Colonic mucosa (tissue), 4 donors: ENCODE measurements at places on chromosomes 2 and 18.

- no peak for DNase-seq
These were observed 70.3 kb downstream of the CERKL start for GRCh38 chr2:181586569-181587081.

- DNase-seq: no peak
These were observed 115.4 kb downstream of the CCDC141 start for GRCh38 chr2:178934571-178934970.

DNA sequence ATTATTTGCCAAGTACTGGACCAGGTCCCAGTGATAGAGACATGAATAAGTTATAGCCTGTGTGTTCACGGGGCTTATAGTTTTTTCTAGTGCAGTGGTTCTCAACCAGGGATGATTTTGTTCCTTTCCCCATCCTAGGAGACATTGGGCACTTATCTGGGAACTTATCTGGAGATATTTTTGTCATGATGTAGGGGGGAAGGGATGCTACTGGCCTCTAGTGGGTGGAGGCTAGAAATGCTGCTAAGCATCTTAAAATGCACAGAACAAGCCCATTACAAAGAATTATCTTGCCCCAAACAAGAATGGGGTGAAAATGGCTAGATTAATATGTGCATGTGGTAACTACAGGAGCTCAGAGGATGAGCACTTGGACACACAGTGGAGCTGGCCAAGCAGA lies 75.2 kb downstream of the KLHL29 start:
- DNase-seq: no peak

DNA sequence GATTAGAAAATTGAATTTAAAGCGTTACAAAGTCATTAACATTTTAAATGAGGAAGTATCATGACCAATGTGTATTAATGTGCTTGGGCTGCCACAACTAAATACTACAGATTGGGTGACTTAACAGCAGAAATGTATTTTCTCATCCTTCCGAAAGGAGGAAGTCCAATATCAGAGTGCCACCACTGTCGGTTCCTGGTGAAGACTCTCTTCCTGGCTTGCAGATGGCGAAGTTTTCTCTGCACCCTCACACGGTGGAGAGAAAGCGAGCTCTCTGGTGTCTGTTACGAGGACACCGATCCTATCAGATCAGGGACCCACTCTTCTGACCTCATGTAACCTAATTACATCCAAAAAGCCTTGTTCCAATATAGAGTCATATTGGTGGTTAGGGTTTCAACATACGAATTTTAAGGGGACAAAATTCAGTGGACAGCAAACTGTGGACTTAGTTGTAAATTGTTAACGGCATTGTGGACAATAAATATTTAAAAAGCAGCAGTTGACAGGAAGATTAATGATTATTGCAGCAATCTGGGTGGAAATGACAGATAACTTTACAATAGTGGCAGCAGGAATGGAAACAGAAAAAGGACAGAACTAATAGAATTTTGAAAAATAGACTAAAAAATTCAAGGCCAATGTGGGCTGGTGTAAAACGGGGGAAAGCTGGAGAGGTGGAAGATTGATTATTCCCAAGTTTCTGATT lies 35.1 kb upstream of the CYRIA start:
- no peak for DNase-seq

DNA sequence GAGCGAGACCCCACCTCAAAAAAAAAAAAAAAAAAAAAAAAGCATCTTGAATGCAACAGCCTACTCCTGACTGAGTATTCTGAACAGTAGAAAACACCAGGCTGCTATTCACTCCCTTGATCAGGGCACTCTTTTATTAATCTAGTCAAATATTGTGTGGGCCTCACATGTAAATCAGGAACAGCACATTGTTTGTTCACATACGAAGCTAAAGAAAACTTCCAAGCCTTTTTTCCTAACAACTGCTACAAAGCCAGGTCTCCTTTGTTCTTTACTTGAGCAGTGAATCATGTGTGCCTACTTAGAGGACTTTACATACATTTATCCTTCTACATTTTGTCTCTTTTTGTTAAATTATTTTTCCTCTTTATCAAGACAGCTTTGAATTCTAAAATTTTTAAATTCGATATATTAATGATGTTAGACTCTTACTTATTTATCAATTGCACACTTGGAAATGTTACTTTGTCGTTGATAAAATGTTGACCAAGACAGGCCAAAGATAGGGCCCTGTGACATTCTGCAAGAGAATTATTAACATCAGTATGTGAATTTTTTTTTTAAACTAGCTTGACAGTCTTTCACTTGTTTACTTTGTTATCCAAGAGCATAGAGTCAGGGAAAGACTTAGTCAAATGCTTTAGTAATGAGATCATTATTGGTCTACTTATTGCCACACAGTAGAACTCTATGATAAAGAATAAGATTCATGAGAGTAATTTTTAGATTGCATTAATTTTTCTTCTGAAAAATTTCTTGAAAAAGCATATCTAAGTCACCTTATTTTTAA lies 13.2 kb downstream of the SPATS2L start:
- DNase-seq: no peak

DNA sequence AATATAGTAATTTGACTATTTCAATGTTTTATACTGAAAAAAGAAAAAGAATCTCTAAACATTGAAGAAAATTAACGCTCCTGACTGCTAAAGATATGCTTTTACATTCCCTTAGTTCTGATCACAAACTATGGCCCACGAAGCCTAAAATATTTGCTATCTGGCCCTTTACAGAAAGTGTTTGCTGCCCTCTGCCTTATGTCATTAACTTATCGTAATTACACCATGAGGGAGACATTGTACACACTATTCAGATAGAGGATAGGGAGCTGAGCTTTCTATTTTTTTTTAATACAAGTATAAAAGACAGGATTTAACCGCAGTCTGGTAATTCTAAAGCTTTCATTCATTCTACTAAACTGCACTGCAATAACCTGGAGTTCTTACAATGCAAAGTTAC lies 393.1 kb upstream of the DCC start:
- no peak for DNase-seq

DNA sequence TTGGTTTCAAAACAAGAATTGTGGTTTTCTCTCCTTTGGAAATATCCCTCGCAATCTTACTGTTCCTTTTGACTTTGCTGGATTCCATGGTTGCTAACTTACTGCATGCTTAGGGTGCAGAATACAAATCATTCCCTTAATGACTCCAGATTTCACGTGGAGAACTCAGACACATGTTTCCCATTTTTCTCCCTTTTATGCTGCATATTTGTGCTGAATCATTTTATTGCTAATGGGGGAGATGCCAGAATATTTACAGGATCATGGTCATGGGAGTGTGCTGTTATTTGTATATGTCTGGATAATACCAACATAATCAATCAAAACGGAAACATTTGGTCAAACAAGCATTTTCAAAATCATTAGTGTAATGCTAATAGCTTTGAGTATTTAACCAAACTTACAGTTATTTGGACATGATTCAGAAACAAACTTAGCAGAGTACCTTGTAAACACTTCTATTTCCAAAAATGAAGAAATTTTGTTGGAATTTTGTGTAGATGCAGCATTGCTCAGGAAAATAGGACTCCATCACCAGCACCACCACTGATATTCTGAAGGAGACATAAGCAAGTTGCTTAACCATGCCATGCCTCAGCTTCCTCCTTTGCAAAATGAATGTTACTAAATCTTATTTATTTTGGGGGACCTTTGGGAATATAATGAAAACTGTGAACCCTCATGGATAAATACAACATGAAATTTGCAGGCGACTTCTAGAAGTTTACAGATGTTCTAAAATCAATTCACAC lies 122.5 kb upstream of the RND3 start:
- DNase-seq: no peak

DNA sequence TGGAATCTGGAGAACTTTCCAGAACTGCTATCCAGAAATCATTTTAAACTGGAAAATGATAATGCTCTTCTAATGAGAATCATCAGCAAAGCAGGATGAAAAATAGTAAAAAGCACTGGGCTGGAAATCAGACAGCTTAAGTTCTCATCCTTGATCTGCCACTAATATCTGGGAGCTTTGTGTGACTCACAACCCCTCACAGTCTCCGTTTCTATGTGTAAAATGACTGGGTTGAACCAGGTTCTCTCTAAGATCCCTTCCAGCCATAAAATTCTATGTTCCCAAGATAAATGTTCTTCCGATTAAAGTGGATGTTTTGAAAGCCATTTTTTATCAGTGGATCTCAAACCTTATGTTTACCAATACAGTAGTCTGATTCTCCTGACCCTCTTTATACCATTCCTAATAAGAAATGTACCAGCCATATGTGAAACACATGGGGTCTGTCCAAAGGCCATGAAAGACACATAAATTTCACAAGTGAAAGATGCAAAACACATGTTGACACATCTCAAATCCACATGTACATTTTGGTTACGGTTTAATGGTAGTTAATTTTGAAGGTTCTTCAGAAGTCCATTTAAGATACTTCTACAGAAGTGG lies 188.8 kb downstream of the EN1 start:
- no peak for DNase-seq

DNA sequence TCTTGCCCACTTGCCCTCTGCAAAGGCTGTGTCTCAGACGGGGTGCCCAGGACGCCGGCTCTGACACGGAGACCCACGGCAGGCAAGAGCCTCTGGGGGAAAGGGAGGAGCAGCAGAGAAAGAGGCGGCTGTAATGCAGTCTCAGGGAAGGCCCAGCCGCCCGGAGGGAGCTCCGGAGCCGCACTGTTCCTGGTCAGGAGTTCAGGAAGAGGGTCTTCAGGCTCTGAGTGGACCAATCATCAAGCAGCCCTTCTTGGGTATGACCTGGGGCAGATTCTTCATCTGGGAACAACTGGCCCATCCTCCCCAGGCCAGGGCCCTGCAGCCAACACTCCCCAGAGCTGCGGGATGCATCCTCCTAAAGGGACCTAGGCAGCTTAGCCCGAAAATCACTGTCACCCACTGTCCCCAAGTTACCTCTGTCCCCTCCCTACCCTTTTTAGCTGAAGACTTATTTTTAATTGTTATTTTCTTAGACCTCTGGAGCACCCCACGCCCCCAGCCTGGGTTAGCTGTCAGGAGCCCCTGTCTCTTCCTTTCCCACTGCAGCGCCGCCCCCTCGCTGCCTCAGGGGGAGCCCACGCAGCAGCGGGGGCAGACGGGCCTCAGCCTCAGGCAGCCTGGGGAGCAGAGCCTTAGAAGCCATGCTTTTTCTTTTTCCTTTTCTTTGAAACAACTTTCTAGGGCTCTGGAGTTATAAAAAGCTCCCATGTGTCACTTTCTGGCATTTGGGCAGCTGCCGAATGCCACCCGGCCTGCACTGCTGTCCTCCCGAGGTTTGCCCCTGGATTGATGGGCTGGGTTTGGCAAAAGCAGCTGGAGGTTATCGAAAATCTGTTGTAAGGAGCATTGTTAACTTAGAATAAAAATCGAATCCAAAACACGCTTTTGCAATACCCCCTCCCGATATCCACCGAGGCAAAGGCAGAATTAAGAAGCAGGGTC lies 644 bp upstream of the NEU2 start:
- no peak for DNase-seq

GRCh38 chr2:209942426-209942825 lies 60.0 kb upstream of the RPE start:
- DNase-seq: no peak

GRCh38 chr2:241729868-241730267 lies 4.6 kb upstream of the D2HGDH start:
- DNase-seq: no peak

DNA sequence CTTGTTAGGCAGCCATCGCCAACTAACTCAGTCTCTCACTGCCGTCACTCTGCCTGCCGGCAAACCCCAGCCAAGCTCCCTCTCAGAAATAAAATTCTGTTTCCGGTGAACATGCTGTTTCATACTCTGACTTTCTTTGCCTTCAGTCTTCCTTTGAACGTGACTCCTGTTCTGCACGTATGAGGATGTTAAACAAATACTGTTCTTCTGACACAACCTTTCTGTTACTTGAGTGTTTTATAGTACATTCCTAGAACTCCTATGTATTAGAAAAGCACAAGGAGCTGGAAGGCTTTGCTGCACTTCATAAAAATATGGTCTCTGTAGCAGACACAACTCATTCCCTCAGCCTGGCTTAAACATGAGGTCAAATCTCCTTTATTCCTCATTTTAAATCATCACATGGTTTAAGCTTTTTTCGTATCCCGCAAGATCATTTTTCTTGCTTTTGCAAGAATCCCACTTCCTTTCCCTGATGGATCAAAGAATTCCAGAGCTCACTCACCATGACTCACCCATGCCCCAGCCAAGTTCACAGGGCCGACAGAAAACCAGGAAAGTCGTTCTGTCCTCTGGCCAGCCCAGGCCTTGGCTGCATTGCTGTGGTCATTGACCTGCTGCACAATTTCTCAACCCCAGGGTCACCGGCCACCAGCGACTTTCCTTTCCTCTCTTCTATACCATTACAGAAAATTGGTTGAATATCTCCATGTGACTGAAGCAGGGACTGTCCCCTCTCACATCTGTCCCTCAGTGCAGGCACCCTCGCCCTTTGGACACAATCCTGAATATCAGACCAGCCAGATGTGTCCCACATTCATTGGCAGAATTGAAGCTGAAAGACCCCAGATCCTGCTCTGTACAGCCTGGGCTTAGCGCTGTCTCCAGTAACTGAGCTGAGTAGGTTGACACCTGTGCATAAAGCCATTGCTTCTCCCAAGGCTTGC lies 183.1 kb upstream of the ARL4C start:
- no peak for DNase-seq

GRCh38 chr2:21818212-21818795 lies 694.5 kb downstream of the TDRD15 start:
- no peak for DNase-seq

DNA sequence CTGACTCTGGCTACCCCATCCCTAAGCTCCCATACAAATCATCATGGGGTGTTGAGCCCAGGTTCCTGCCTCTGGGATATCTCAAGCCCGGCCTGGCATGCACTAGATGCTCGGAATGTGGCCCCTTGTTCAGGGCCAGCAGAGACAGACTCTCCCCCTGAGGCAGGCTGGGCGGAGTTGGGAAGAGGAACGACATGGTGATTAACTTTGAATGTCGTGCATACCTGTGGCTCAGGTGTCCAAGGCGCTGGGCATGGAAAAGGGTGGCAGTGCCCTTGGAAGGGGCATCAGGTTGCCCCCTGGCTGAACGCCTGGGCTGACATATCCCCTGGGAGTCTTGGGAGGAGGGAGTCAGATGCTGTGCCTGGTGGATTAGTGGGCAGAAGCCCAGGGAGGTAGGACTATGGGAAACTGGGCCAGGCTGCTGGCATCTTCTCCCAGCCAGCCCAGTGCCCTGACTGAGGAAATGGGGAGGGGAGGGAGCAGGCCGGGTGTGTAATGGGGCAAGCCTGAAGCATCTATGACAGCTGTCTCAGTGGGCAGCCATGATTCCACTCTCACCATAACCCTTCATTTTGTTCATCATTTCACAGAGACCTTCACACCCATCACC lies 57.8 kb upstream of the OTOF start:
- DNase-seq: no peak

DNA sequence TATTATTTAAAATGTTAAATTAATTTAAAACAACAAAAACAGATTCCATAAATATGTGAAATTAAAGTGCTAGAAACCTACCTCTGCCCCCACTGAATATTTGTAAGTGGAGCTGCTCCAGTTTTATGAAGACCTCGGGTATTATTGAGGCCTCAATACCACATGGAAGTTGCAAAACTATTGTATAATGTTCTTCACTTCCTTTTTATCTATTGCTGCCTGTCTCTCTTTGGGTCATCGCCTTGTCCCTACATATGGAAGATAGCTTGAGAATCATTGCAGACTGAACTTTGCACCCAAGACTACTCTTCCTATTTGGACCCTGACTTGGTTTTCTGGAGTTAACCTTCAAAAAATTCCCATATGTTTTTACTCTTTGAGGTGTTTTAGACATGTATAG lies 212.1 kb upstream of the NETO1 start:
- DNase-seq: no peak

- no peak for DNase-seq
These were observed 138.7 kb downstream of the PRKCE start for GRCh38 chr2:45789961-45790723.

GRCh38 chr2:12818416-12819102 lies 101.8 kb downstream of the TRIB2 start:
- DNase-seq: no peak
